ENCODE measurements at places on chromosomes 2 and 18. TPM values are rescaled to one million over a fixed set of nuclear protein-coding genes. Genes with fewer than 3 reads are reported as not detected.

DNA sequence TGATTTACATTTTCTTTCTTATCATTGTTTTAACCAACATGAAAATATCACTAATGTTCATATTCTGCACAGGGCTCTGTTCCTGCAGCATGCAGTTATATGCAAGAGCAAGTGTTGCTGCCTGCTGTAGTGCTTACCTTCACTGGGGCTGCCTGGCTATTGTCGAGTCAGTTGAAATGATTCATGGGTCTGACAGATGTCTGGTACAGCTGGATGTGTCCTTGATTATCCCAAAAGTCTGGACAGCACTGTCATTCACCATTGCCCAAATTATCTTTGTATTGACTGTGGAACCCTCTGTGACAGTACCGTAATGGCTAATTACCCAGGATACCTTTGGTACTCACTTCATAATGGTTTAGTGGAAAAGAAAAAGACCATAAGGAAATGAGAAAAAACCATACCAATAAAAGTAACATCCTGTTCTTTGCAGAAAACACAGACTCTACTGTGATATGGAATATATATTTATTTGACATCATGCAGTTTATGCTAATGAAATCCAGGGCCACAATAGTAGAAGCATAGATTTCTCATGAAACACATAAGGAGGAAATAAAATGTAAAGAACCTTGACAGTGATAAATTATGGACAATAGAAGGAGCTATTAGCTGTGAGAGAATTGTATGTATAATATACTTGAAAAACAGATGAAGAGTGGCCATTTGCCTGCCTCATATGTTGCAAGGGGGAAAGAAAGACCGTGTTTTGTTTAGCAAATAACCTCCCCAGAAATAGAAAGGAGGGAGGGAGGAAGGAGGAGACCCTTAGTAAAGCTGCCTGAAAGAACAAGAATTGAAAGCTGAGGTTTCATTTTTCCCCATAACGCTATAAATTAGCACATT, 249.8 kb upstream of the ATP5MC3 start:
- DNase-seq, result peak; percentile 76
- peaks cover 2% of the 10 kb centered on the region for H3K27me3 ChIP-seq
- H3K4me1 ChIP-seq, result peaks cover 3% of the 10 kb centered on the region

GRCh38 chr2:10397878-10398277, 50.2 kb downstream of the ODC1 start:
- peaks cover 34% of the 10 kb centered on the region for H3K36me3 ChIP-seq
- H3K27ac ChIP-seq, result no peak overlapping the region
- H3K4me3 ChIP-seq, result no peak overlapping the region
- peaks cover 33% of the 10 kb centered on the region for H3K4me1 ChIP-seq

DNA sequence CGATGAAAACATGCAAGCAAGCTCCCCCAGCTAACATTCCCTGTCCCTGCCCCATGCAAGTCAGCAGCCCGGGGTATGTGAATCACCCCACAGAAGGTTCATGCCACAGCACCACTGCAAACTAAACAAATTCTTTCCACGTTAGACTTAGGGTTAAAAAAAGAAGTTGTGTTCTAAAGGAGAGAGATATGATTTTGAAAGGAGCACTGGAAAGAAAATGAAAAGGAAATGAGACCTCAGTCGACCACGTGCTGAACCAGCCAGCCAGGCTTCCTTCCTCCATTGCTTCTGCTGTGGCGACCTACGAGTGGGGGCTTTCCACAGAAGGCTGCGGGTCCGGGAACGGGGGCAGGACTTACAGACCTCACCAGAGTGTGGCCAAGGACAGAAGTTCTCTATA, 52.0 kb downstream of the ARL4C start:
- H3K36me3 ChIP-seq, result no peaks in the 10 kb centered on the region
- H3K4me3 ChIP-seq, result no peak overlapping the region
- no peak overlapping the region for H3K27ac ChIP-seq
- H3K4me1 ChIP-seq, result peaks cover 3% of the 10 kb centered on the region

Gene HYCC2
- total RNA-seq, result 49.0 TPM

DNA sequence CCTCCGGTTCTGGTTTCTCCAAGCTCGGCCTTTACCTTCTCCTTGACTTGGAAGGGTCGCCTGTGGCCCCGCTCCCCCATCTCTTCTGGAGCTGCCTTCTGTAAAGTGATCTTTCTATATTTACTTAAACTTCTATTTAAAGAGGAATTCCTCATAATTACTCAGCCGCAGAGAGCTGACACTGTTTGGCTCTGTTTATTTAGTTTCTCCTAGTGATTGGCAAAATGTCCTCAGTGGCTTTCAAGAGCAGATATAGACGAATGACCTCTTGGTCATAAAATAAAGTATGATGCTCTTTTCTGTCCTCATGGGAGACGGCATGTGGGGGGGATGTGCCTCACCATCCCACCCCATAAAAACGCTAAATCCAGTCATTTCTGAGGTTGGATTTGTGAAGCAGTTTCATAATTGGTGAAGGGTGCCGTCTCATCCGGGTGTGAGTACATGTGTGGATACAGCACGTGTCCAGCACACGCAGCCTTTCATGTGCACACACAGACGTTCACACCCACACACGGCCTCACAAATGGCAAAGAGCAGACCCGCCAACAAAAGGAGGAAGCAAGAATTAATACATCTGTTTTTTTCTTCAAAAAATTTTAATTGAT, 43.4 kb upstream of the SMAD7 start:
- H3K27me3 ChIP-seq, result no peaks in the 10 kb centered on the region
- no peak for DNase-seq
- H3K27ac ChIP-seq, result no peak overlapping the region
- no peak overlapping the region for H3K4me3 ChIP-seq

Gene SAG
- total RNA-seq, result 0.69 TPM

DNA sequence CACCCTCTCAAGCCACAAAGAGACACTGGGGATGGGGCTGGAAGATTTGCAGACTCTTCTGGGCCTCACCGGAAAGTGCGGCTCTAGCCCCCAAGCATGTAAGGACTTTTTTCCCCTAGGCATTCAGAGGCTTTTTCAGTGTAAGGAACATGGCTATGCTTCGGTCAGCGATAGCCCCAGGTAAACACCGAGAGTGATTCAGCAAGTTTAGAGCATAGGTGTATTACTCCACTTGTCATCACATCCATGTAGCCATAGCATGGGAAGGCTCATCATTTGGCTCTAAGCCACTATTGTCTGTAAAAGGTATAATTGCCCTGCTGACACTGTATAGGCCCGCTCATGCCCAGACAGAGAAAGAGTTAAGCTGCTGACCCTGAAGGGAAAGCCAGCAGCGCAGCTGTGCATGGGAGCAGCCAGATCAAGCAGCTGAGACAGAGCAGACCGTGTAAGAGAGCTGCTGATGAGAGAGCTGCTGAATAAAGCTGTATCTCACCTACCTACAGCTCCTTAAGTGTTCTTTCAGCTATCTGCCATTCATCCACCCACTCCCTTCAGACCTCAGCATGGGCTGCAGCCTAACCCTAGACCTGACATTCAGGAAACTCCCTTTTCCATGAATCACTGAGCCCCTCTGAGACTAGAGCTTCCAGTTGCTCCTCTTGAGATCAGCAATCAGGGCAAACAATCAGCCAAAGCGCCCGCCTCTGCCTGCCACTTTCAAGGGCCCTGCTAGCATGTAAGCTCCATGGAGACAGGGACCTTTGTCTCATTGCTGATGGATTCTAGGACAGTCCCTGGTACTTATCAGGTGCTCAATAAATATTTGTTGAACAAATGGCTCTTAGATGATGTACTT, 25.5 kb downstream of the LGALSL start:
- no peak overlapping the region for H3K4me3 ChIP-seq
- H3K27me3 ChIP-seq, result no peaks in the 10 kb centered on the region
- DNase-seq, result no peak
- H3K4me1 ChIP-seq, result no peaks in the 10 kb centered on the region

Gene ACKR3
- 19.7 TPM for total RNA-seq

Gene IL37
- total RNA-seq, result 0.28 TPM

Gene TIMM21
- 58.7 TPM for total RNA-seq

DNA sequence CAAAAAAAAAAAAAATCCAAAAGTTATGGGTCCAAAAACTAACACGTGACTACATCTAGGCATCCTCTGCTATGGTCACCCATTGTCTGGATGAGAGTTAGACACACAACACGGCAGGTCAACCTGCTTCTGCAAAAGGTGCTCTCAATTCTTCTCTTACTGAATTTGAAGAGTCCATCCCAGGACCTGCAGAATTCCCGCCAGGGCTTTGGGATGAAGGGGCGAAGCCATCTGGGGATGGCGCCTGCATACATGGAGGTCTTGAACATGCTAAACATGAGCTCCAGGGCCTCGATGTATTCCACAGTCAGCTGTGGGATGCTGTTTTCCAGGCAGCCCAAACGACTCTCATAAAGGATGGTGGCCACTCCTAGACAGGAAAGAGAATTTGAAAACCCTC, 19.1 kb downstream of the CYP27C1 start:
- H3K4me3 ChIP-seq, result no peak overlapping the region
- H3K27ac ChIP-seq, result no peak overlapping the region
- H3K36me3 ChIP-seq, result peaks cover 7% of the 10 kb centered on the region
- DNase-seq, result no peak
- peaks cover 5% of the 10 kb centered on the region for H3K4me1 ChIP-seq

- no peak overlapping the region for H3K27ac ChIP-seq
- H3K4me3 ChIP-seq, result no peak overlapping the region
- H3K4me1 ChIP-seq, result no peaks in the 10 kb centered on the region
- no peaks in the 10 kb centered on the region for H3K36me3 ChIP-seq
- H3K27me3 ChIP-seq, result no peaks in the 10 kb centered on the region
- no peak for DNase-seq
These were observed 1922.3 kb upstream of the CELF4 start for GRCh38 chr18:39487932-39488331.

- H3K4me1 ChIP-seq, result peaks cover 15% of the 10 kb centered on the region
- no peak for DNase-seq
- H3K27me3 ChIP-seq, result peaks cover 3% of the 10 kb centered on the region
- peak overlapping the region; percentile 68 for H3K4me3 ChIP-seq
These were observed 641 bp downstream of the MAPRE3 start for GRCh38 chr2:26970928-26971627.

Gene SLC39A6
- total RNA-seq, result 92.1 TPM

DNA sequence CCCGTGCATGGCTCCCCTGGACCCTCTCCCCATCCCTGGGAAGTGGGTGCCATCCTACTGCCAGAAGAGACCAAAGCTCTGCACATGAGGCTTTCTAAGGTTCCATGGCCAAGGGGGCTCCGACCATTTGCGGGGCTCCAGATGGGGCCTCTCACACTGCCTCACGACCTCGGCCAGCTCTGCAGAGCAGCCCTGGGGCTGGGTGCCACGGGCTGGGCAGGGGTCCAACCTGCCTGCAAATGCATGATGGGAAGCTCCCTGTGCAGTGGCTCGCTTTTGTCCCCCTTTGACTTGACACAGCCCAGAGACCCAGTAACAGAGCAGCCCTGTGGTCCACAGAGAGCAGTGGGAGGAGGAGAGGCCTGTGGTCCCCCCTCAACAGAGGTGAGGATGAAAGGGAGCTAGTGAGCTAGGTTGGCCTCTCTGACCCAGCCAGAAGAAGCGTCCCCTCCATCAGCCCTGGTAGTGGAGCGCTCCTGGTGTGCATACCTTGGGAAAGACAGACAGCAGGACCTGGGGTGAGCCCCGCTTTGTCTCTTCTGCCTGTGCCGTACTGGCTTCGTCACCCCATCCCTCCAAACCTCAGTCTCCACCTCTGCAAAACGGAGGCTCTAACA, 174.1 kb downstream of the DDX1 start:
- H3K27ac ChIP-seq, result no peak overlapping the region
- peaks cover 26% of the 10 kb centered on the region for H3K4me1 ChIP-seq
- H3K4me3 ChIP-seq, result no peak overlapping the region
- no peaks in the 10 kb centered on the region for H3K36me3 ChIP-seq

Gene CHAC2
- total RNA-seq, result 6.5 TPM

Gene CACNB4
- total RNA-seq, result 22.3 TPM

- H3K36me3 ChIP-seq, result peaks cover 3% of the 10 kb centered on the region
- no peak overlapping the region for H3K27ac ChIP-seq
- H3K4me1 ChIP-seq, result peaks cover 2% of the 10 kb centered on the region
- H3K4me3 ChIP-seq, result no peak overlapping the region
- no peaks in the 10 kb centered on the region for H3K27me3 ChIP-seq
- DNase-seq, result no peak
These were observed 28.8 kb downstream of the FN1 start for GRCh38 chr2:215407061-215407460.

DNA sequence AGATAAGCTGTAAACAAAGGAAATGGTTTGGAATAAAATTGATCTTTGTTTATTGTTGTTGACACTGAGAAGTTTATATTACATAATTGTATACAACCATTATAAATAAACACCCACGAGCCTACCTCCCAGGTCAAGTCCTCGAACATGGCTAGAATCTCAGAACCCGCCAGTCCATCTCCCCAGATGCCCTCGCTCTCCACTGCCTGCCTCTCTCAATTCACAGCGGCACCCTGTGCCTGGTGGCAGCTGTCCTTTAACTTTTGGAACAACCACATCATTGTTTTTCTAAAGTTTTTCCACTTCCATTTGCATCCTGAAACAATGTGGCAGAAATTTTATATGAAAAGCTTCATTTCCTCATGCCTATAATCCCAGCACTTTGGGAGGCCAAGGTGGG, 52.2 kb upstream of the OTOS start:
- no peak for DNase-seq
- H3K27ac ChIP-seq, result no peak overlapping the region
- H3K27me3 ChIP-seq, result no peaks in the 10 kb centered on the region

Gene CAVIN2
- 82.2 TPM for total RNA-seq

Gene UBR3
- 154 TPM for total RNA-seq

- peaks cover 5% of the 10 kb centered on the region for H3K4me1 ChIP-seq
- no peak overlapping the region for H3K4me3 ChIP-seq
- no peak for DNase-seq
- no peaks in the 10 kb centered on the region for H3K36me3 ChIP-seq
- no peaks in the 10 kb centered on the region for H3K27me3 ChIP-seq
These were observed 286.5 kb upstream of the SLC14A2 start for GRCh38 chr18:45328811-45329210.

GRCh38 chr18:76977108-76977621, 154.8 kb downstream of the ZNF236 start:
- no peak overlapping the region for H3K4me3 ChIP-seq
- H3K27me3 ChIP-seq, result no peaks in the 10 kb centered on the region
- peaks cover 20% of the 10 kb centered on the region for H3K36me3 ChIP-seq
- H3K27ac ChIP-seq, result no peak overlapping the region
- H3K4me1 ChIP-seq, result peaks cover 43% of the 10 kb centered on the region

GRCh38 chr2:168727904-168728470, 74.5 kb upstream of the NOSTRIN start:
- no peak for DNase-seq
- peaks cover 7% of the 10 kb centered on the region for H3K36me3 ChIP-seq
- no peak overlapping the region for H3K4me3 ChIP-seq
- no peaks in the 10 kb centered on the region for H3K4me1 ChIP-seq
- H3K27me3 ChIP-seq, result no peaks in the 10 kb centered on the region

- no peaks in the 10 kb centered on the region for H3K27me3 ChIP-seq
- DNase-seq, result peak; percentile 53
- H3K27ac ChIP-seq, result no peak overlapping the region
- no peaks in the 10 kb centered on the region for H3K36me3 ChIP-seq
- no peak overlapping the region for H3K4me3 ChIP-seq
These were observed 833.1 kb upstream of the CRIM1 start for GRCh38 chr2:35522450-35522849.

GRCh38 chr2:131657895-131658768, 130.4 kb downstream of the CCDC74A start:
- no peak for DNase-seq
- H3K4me3 ChIP-seq, result no peak overlapping the region
- no peaks in the 10 kb centered on the region for H3K36me3 ChIP-seq
- H3K4me1 ChIP-seq, result no peaks in the 10 kb centered on the region
- no peaks in the 10 kb centered on the region for H3K27me3 ChIP-seq
- H3K27ac ChIP-seq, result no peak overlapping the region
